ENCODE measurements at places on chromosomes 16 and 17.

GRCh38 chr17:55673743-55674506, 48.7 kb downstream of the TMEM100 start:
- DNase-seq, result no peak

- no peak for DNase-seq
These were observed 12.6 kb upstream of the CLUH start for GRCh38 chr17:2723997-2724783.

- no peak for DNase-seq
These were observed 23.1 kb downstream of the KDM8 start for GRCh38 chr16:27226476-27226875.

GRCh38 chr16:75471723-75472633, 7.5 kb upstream of the TMEM170A start:
- DNase-seq, result peak; percentile 75

GRCh38 chr17:21164620-21165019, 37.9 kb downstream of the DHRS7B start:
- DNase-seq, result no peak

GRCh38 chr17:41865596-41865893, 322 bp upstream of the KLHL11 start:
- DNase-seq, result no peak

DNA sequence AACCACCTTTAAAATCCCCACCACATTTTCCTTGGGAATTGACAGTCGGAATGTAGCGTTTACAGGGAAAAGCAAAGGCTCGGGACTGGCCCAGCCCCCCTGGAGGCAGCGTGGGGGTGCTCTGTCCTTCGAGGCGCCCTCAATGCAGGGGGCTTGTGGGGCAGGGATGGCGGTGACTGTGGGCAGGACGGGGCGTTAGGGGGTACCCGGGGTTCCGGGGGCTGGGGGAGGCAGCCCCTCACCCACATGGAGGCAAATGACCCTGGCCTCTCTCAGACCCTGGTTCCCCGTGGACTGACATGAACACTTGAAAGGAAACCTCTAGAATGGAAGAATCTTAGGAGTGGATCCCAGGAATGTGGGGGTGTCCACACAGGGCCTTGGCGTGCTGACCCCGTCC, 78.4 kb upstream of the GNG13 start:
- DNase-seq, result no peak

DNA sequence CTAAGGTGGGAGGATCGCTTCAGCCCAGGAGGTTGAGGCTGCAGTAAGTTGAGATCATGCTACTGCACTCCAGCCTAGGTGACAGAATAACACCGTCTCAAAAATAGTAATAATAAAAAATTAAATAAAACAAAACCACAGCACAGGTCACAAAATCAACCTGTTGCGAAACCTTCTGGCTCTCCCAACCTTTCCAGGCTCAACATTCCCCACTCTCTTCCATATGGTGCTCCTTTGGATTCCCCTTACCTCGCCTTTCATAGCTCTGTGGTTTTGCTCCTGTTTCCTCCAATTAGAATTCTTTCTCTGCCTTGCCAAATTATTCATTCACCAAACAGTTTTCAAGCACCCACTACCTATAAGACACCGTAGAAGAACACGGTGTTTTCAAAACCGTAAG, 4.7 kb downstream of the ZDHHC7 start:
- no peak for DNase-seq

GRCh38 chr17:80468242-80468641, 8.2 kb downstream of the NPTX1 start:
- no peak for DNase-seq

DNA sequence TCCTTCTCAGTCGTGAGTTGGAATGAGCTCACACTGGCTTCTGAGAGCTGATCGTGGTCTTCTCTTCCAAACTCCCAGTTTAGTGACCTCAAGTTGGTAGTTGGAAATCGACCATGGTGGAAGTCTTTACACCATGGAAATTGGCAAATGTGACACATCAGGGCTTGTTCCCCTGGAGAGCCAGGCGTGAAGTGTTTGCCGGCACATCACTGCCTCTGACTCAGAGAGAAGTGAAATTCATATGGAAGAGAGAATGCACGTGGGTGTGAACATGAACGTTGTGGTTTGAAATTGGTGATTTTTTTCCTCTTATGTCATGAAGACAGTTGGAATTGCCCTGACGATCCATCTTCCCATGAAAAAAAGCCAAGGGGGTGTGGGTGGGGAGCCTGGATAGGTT, 47.4 kb downstream of the AXIN2 start:
- no peak for DNase-seq

DNA sequence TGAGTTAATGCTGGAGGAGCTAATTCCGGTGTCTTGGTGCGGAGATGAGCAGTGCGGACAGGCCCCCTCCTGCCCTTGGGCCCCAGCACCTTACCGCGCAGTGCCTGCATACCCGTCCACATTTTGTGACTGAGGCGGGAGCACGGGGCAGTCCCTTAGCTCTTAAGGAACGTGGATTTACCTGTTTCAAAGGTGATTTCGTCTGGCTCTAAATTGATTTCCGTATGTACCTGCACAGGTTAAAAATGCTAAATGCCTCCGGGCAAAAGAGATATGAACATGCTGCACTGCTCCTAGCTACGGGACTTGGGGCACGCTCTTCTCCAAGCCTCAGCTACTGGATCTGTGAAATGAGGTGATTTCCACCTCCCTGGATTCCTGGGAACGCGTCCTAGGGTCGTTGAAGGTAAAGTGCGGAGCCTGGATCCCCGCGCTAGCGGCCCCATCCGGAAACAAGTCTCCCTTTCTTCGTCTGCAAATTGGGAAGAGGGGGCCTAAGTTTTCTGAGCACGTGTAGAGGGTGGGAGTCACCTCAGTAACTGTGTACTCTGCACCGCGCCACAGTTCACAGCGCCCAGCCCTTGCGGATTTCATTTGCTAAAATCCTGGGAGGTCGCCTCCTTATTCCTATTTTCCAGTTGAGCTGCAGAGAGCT, 669 bp upstream of the CRISPLD2 start:
- no peak for DNase-seq

- no peak for DNase-seq
These were observed 17.0 kb downstream of the PITPNA start for GRCh38 chr17:1545618-1546017.

DNA sequence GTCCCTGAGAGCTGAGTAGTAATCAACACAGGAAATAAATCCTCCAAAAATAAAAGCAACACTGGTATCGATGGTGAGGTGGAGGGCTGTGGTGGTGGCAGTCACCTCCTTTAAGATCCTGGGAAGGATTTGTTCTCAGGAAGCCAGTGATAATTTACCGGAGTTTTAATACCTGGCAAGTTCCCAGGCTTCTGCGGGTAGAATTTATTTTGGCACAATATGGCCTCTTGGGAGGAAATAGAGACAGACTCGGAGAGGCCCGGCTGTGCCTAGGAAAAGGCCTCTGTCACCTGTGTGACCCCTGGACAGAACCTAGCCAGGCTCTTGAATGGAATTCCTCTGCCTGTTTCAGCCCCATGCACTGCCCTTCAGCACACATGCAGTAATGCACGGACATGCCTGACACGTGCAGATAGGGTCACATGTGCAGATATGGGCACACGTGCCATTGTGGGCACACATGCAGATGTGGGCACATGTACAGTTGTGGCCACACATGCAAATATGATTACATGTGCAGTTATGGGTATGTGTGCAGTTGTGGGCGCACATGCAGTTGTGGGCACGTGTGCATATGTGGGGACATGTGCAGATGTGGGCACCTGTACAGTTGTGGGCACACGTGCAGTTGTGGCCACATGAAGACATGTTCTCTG, 33.5 kb downstream of the MGAT5B start:
- no peak for DNase-seq

DNA sequence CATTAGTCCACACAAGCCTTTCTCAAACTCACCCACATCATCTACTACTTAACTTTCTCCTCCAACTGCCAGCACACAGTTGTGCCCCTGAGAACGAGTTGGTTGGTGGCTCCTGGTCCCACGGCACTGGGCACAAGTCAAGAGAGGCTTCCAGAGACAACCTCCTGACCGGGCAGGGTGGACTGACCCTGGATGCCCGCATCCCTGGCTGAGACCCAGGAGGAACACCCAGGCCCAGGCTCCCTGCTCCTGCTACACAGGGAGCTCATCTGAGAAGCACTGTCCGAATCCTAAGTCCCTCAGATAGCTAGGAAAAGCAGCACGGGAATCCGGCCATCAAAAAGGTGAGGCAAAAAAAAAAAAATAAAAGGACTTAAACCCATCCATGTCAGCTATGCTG, 29.0 kb downstream of the WDR45B start:
- DNase-seq, result no peak

- no peak for DNase-seq
These were observed 237.0 kb downstream of the ZNF423 start for GRCh38 chr16:49618955-49619354.

DNA sequence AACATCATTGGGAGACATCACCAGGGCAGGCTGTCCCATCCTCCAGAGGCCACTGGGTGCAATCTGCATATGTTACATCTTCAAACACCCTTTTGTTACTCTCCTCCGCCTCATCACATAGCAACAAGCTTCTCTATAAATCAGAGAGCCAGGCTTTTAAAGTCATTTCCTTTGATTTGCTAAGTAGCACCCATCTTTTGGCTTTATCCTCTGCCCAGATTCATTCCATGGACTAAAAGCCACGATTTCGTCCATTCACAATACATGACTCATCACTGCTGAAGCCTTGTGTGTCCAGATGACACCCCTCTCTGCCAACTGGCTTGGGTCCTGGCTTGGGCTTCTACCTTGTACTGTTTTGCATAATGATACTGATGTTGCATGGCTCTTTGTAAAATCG, 2.0 kb upstream of the KRT38 start:
- no peak for DNase-seq

DNA sequence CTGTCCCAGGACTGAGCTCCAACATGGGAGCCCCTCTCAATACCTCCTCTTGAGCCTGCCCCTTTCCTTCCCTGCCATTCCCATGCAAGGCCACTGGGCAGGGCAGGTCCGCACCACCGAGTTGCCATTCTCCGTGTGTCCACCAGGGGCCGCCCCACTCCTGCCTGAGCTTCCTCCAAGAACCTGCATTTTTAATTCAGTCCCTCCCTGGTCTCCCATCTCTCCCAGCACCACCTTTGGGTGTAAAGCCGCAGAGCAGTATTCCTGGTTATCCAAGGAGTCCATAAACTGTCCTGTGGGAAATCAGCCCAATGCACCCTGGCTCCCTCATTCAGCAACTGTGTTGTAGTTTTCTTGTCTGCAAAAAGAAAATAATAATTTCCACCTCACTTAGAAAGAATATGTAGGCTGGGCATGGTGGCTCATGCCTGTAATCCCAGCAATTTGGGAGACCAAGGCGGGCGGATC, 15.9 kb upstream of the ANKRD40CL start:
- DNase-seq, result peak; percentile 87

DNA sequence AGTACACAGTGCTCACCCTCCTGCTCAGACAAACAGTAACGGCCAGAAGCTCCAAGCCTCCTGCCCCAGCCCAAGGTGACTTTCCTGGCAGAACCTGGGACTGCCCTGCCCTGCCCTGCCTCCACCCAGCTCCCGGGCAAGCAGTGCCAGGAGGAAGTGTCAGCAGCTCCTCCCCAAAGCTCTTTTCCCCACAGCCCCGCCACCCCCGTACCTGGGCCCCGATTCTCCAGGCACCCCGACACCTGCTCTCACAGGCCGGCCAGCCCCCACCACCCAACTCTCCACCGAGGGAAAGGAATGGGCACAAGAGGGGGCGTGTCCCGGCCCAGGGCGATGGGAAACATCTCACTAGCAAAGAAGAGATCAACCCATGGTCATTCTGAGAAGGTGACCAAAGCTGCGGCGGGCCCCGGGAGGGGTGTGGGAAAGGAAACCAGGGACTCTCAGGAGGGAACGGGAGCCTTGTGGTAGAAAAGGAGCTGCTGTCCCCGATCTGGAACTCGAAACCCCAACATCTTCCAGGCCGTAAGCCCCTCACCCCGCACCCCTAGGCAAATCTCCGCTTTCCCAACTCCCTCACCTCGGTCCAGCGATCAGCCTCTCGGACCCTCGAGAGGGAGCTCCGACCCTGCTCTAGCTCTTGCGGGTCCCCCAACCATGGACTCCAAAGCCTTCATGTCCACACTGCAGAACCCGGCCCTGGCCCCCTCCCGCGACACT, 1.2 kb downstream of the BCAR1 start:
- peak; percentile 44 for DNase-seq

All from ACHN (cell line).